ENCODE measurements at places on chromosomes 4 and X. TPM values are rescaled to one million over a fixed set of nuclear protein-coding genes. Genes with fewer than 3 reads are reported as not detected.

- H3K4me3 ChIP-seq = peak overlapping the region; percentile 87
- peaks cover 7% of the 10 kb centered on the region for H3K4me1 ChIP-seq
- DNase-seq = no peak
- H3K27me3 ChIP-seq = no peaks in the 10 kb centered on the region
- no peaks in the 10 kb centered on the region for H3K36me3 ChIP-seq
- H3K27ac ChIP-seq = peak overlapping the region; percentile 55
Observed at GRCh38 chrX:155767876-155768769, 113.0 kb upstream of the VAMP7 start.

DNA sequence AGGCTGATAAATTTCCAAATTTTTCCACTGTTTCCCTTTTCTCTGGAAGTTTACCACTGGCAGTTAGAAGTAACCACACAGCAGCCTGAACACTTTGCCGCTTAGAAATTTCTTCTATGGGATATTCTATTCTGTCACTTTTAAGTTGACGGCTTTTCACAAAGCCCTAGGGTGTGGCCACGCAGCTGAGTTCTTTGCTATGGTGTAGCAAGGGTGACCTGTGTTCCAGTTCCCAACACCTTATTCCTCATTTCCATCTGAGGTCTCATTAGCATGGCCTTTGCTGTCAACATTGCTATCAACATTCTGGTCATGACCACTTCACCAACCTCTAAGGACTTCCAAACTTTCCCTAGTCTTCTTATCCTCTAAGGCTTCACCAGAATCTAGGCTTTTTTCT lies 45.4 kb upstream of the NFKB1 start:
- peaks cover 15% of the 10 kb centered on the region for H3K27me3 ChIP-seq
- peaks cover 4% of the 10 kb centered on the region for H3K36me3 ChIP-seq
- H3K4me1 ChIP-seq = no peaks in the 10 kb centered on the region
- no peak for DNase-seq
- no peak overlapping the region for H3K4me3 ChIP-seq

GRCh38 chrX:3271834-3272186 lies 74.6 kb downstream of the MXRA5 start:
- peaks cover 45% of the 10 kb centered on the region for H3K4me1 ChIP-seq
- peak overlapping the region; percentile 46 for H3K4me3 ChIP-seq
- peak overlapping the region; percentile 86 for H3K27ac ChIP-seq
- peaks cover 8% of the 10 kb centered on the region for H3K36me3 ChIP-seq
- H3K27me3 ChIP-seq = no peaks in the 10 kb centered on the region

DNA sequence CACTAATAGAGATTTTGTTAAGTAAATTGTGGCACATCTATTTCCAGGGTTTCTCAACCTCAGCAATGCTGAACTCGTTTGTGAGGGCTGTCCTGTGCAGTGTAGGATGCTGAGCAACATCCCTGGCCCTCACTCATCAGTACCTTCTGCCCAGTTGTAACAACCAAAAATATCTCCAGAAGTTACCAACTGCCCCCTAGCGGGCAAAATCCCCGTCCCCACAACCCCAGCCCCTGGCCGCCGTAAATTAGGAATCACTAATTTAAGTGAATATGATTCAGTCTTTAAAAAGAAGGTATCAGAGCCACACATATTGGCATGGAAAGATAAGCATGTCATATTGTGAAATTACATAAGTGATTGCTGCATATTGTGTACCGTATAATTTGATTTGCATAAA lies 123.4 kb downstream of the ASB9 start:
- no peaks in the 10 kb centered on the region for H3K36me3 ChIP-seq
- no peak overlapping the region for H3K27ac ChIP-seq
- DNase-seq = no peak

- H3K36me3 ChIP-seq = no peaks in the 10 kb centered on the region
- H3K4me1 ChIP-seq = no peaks in the 10 kb centered on the region
- no peak overlapping the region for H3K4me3 ChIP-seq
- H3K27ac ChIP-seq = no peak overlapping the region
Observed at GRCh38 chrX:151631822-151632221, 63.4 kb upstream of the PRRG3 start.

GRCh38 chr4:184032091-184032490 lies 127.0 kb downstream of the STOX2 start:
- DNase-seq = no peak
- no peak overlapping the region for H3K4me3 ChIP-seq
- H3K27me3 ChIP-seq = peaks cover 5% of the 10 kb centered on the region
- H3K27ac ChIP-seq = no peak overlapping the region

GRCh38 chr4:87416965-87417364 lies 5.4 kb upstream of the NUDT9 start:
- no peak for DNase-seq
- H3K27me3 ChIP-seq = no peaks in the 10 kb centered on the region
- no peak overlapping the region for H3K4me3 ChIP-seq
- H3K36me3 ChIP-seq = no peaks in the 10 kb centered on the region

DNA sequence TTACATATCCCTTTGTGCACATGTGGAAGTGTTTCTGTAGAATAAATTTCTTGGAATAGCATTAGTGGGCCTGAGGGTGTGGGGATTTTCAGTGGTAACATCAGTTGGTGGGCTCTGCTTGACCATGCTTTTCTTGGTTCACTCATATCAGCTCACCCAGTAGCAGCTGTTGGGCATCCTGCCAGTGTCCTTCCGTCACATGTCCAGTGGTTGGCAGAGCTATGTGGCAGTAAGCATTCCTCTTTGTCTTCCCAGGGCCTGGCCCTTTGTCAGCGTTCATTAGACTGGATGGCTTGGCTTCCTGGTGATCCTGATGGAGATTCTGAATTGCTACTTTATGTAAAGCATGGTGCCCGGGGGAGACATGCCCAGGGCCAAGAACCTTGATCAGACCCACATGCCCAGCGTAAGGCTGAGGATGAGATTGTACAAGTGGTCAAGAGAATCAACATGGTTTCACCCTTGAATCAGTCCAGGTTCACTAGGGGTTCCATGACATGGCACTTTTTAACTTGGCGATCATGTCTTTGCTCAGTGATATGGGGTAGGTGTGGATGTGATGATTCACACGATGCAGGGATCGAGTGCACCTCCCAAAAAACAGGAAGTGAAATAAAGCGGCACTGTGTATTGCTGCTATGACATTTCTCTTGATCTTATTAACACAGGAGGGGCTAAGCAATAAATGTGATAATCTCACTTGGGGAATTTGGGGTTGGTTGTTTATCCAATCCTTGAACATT lies 72.1 kb upstream of the IGFBP7 start:
- no peaks in the 10 kb centered on the region for H3K4me1 ChIP-seq
- DNase-seq = no peak
- peaks cover 1% of the 10 kb centered on the region for H3K36me3 ChIP-seq

GRCh38 chrX:28552882-28553829 lies 34.1 kb upstream of the IL1RAPL1 start:
- no peak for DNase-seq
- no peak overlapping the region for H3K27ac ChIP-seq
- no peak overlapping the region for H3K4me3 ChIP-seq

DNA sequence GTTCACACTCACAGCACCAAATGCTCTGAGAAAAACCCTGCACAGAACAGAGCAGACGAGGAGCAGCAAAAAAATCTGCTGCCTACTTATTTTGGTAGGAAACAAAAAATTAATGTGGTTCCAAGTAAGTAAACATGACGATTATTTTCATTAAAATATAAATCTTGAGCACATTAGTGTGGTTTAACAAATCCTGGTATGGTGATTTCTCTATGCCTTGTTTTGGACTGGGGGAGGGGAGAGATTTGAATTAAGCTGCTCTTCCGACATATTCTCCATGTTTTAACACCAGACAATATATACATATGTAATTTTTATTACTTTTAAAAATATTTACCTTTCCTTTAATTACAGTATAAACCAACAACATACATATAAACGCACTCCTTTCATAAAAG lies 1.8 kb downstream of the CAMK2D start:
- H3K27me3 ChIP-seq = no peaks in the 10 kb centered on the region
- no peaks in the 10 kb centered on the region for H3K36me3 ChIP-seq
- peak overlapping the region; percentile 83 for H3K4me3 ChIP-seq
- no peak for DNase-seq
- H3K27ac ChIP-seq = peak overlapping the region; percentile 91

GABRB1 gene
- not detected for total RNA-seq

XKRX gene
- not detected for total RNA-seq

RNF128 gene
- not detected for total RNA-seq

Measured in chondrocyte (in vitro differentiated cells).